A549 treated with CORT108297 at 1 μM for 4 hours (cell line): ENCODE measurements at places on chromosomes 12 and 14. TPM values are rescaled to one million over a fixed set of nuclear protein-coding genes. Genes with fewer than 3 reads are reported as not detected.

KRT76 gene
- total RNA-seq = not detected in 5 replicates

CEBPE gene
- not detected in 5 replicates for total RNA-seq

TAS2R14 gene
- 0.30 to 0.96 TPM (median 0.58 TPM) in 5 replicates for total RNA-seq

TBC1D30 gene
- total RNA-seq = 1.5 to 1.7 TPM (median 1.7 TPM) in 5 replicates

ASIC1 gene
- 4.6 to 6.8 TPM (median 6.2 TPM) in 5 replicates for total RNA-seq

RIN3 gene
- total RNA-seq = 17.8 to 25.6 TPM (median 23.9 TPM) in 5 replicates

DIO2 gene
- total RNA-seq = 5.7 to 7.5 TPM (median 6.1 TPM) in 5 replicates

BMP4 gene
- total RNA-seq = 1.6 to 2.6 TPM (median 2.0 TPM) in 5 replicates

PTPN6 gene
- 9.3 to 14.3 TPM (median 12.6 TPM) in 5 replicates for total RNA-seq

LAG3 gene
- 0.65 to 2.0 TPM (median 1.3 TPM) in 5 replicates for total RNA-seq

TAPBPL gene
- total RNA-seq = 3.3 to 4.6 TPM (median 3.7 TPM) in 5 replicates

LETMD1 gene
- total RNA-seq = 23.0 to 27.6 TPM (median 24.8 TPM) in 5 replicates

ALX1 gene
- 5.0 to 6.7 TPM (median 5.9 TPM) in 5 replicates for total RNA-seq

CCDC196 gene
- total RNA-seq = not detected in 5 replicates

PHLDA1 gene
- total RNA-seq = 32.8 to 54.8 TPM (median 48.0 TPM) in 5 replicates

ESRRB gene
- 0.17 to 0.38 TPM (median 0.23 TPM) in 5 replicates for total RNA-seq

BIN2 gene
- 0.07 to 0.15 TPM (median 0.10 TPM) in 5 replicates for total RNA-seq

SLC25A47 gene
- total RNA-seq = not detected in 5 replicates

EDDM3A gene
- total RNA-seq = not detected in 5 replicates

RIMKLB gene
- total RNA-seq = 15.1 to 17.9 TPM (median 17.3 TPM) in 5 replicates

MGP gene
- not detected in 5 replicates for total RNA-seq

FAM181A gene
- not detected in 5 replicates for total RNA-seq

NRIP2 gene
- total RNA-seq = not detected in 5 replicates

KRT80 gene
- total RNA-seq = 48.5 to 70.6 TPM (median 60.1 TPM) in 5 replicates
